Osteoblast (primary cell): ENCODE measurements at places on chromosomes 6 and 20. TPM values are rescaled to one million over a fixed set of nuclear protein-coding genes. Genes with fewer than 3 reads are reported as not detected.

Gene GUCA1A
- not detected in 2 replicates for total RNA-seq

Gene MRAP2
- total RNA-seq, result 4.1 and 5.1 TPM in 2 replicates

Gene MEI4
- not detected in 2 replicates for total RNA-seq

Gene THBD
- total RNA-seq, result 0.29 and 0.36 TPM in 2 replicates

Gene C6orf118
- not detected in 2 replicates for total RNA-seq

Gene PIGT
- total RNA-seq, result 52.8 and 56.6 TPM in 2 replicates

Gene PRDM1
- total RNA-seq, result 1.8 and 2.5 TPM in 2 replicates

Gene C20orf141
- 0.29 and 0.36 TPM in 2 replicates for total RNA-seq

Gene AHCY
- total RNA-seq, result 87.6 and 98.7 TPM in 2 replicates

Gene FRK
- total RNA-seq, result 1.1 and 1.2 TPM in 2 replicates

GRCh38 chr20:23492292-23492691 is 1.4 kb downstream of the CST8 start:
- no peaks in the 10 kb centered on the region for H3K36me3 ChIP-seq
- H3K27ac ChIP-seq, result no peak overlapping the region
- no peak overlapping the region for H3K4me3 ChIP-seq
- H3K27me3 ChIP-seq, result no peaks in the 10 kb centered on the region
- H3K4me1 ChIP-seq, result no peaks in the 10 kb centered on the region

DNA sequence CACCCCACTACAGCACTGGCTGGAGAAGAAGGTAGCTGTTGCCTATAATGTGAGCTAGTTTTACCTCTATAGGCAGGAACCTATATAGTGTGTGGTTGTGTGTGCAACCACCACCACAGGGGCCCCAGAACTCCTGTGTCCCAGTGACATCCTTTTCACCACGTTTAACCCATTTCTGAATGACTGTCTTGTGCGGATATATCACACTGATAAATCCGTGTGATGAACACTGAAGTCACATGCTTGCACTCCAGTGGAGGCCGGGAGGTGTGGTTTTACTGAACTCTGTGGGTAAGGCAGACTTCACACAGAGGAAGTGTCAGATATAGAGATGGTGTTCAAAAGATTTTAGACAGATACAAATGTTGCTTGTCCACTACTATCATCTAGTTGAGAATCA is 32.5 kb downstream of the SDHAF4 start:
- no peak overlapping the region for H3K4me3 ChIP-seq
- DNase-seq, result no peak
- no peaks in the 10 kb centered on the region for H3K27me3 ChIP-seq
- no peaks in the 10 kb centered on the region for H3K36me3 ChIP-seq
- H3K27ac ChIP-seq, result no peak overlapping the region

DNA sequence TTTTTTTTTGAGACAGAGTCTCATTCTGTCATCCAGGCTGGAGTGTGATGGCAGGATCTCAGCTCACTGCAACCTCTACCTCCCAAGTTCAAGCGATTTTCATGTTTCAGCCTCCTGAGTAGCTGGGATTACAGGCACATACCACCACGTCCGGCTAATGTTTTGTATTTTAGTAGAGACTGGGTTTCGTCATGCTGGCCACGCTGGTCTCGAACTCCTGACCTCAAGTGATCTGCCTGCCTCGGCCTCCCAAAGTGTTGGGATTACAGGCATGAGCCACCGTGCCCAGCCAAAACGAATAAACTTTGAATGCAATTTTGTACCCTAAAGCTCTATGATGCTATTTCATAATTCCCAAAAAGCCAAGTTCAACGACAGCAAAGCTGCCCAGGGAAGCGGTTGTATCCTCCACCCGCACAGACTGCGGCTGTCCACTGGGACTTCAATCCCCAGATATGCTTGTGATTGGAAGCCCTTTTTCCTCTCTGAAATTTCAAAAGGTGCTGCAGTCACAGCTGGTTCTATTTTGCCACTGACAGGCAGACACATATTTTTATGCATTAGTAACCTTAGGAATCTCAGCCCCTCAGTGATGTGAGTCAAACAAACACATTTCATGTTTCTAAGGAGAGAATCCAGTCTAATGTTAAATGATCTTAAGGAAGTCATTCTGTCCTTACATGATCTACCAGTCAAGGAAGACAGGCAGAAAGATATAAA is 8.7 kb upstream of the RAMACL start:
- peak overlapping the region; percentile 100 for H3K27ac ChIP-seq
- peak overlapping the region; percentile 26 for H3K4me3 ChIP-seq
- peak; percentile 87 for DNase-seq
- H3K27me3 ChIP-seq, result no peaks in the 10 kb centered on the region
- H3K4me1 ChIP-seq, result peaks cover 68% of the 10 kb centered on the region
- no peaks in the 10 kb centered on the region for H3K36me3 ChIP-seq

- H3K27me3 ChIP-seq, result no peaks in the 10 kb centered on the region
- DNase-seq, result peak; percentile 81
- peaks cover 16% of the 10 kb centered on the region for H3K36me3 ChIP-seq
Observed at GRCh38 chr6:112086744-112087135, 542 bp downstream of the TUBE1 start.

GRCh38 chr20:58760856-58761255 is 68.3 kb downstream of the NPEPL1 start:
- no peak for DNase-seq
- no peaks in the 10 kb centered on the region for H3K36me3 ChIP-seq
- H3K4me3 ChIP-seq, result no peak overlapping the region
- no peak overlapping the region for H3K27ac ChIP-seq

DNA sequence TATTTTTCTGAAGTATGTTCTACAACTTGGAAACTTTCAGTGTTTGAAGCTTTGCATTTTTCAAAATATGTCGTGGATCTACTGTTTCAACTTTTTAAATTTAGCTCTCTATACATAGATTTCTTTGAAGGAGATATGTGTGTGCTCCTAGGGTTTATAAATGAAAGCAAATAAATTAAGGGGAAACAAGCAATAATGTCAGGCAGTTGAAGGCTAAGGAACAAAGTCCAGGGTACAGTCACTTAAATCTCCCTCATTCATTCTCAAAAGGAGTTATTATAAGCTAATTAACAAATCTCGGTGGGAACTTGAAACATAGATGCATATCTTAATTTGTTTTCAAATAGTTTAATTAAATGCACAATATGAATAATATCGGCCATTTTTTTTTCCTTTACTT is 79.4 kb downstream of the SAMD5 start:
- no peak overlapping the region for H3K27ac ChIP-seq
- H3K4me1 ChIP-seq, result no peaks in the 10 kb centered on the region
- H3K36me3 ChIP-seq, result no peaks in the 10 kb centered on the region
- DNase-seq, result no peak

DNA sequence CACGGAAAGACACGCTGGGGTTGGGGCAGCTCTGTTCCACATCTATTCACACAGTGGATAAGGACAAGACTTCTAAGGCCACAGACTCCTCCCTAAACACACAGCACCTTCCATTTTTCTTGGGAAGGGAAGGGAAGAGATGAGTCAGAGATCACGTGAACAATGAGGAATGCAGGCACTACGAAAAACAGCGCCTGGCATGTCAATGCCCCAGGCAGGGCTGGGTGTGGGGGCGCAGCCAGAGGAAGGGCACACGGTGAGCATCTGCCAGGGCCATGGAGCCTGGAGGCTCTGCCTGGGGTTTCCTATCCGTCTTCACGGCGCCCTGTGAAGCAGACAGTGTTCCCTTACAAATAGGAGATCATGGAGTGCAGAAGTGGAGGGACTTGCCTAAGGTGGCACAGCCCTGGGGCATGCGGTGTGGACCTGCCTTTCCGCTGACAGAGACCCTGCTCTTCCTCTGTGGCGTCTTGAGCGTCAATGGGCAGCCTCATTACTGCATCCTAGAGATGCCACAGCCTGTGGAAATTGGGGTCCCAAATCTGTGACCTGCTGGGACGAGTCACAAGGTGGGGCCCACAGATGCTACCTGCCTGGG is 15.4 kb downstream of the UNC93A start:
- no peaks in the 10 kb centered on the region for H3K4me1 ChIP-seq
- DNase-seq, result no peak
- H3K27ac ChIP-seq, result no peak overlapping the region
- H3K36me3 ChIP-seq, result no peaks in the 10 kb centered on the region
- no peak overlapping the region for H3K4me3 ChIP-seq

GRCh38 chr20:62914970-62915457 is 11.3 kb downstream of the DIDO1 start:
- peak; percentile 89 for DNase-seq
- no peak overlapping the region for H3K4me3 ChIP-seq
- peaks cover 32% of the 10 kb centered on the region for H3K36me3 ChIP-seq
- H3K27ac ChIP-seq, result peak overlapping the region; percentile 55
- H3K27me3 ChIP-seq, result no peaks in the 10 kb centered on the region
- peaks cover 13% of the 10 kb centered on the region for H3K4me1 ChIP-seq

DNA sequence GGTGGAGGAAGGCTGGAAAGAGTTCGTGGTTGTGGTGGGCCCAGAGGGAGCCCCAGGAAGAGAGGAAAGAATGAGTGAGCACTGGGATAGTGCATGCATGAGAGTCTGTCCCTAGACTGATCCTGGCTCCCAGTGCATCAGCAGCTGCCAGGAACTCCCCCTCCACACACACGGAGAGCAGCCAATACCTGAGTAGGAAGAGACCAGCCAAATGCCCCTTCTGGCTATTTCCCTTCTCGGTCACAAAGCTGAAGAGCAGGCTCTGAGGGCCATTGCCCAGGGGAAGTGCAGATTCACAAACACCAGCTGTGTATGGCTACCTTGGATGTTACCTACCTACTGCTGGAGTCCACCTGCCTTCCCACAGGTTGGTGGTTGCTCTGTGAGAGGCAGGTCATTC is 45.1 kb downstream of the GABRR2 start:
- H3K4me1 ChIP-seq, result no peaks in the 10 kb centered on the region
- H3K36me3 ChIP-seq, result no peaks in the 10 kb centered on the region
- no peaks in the 10 kb centered on the region for H3K27me3 ChIP-seq
- no peak overlapping the region for H3K27ac ChIP-seq

DNA sequence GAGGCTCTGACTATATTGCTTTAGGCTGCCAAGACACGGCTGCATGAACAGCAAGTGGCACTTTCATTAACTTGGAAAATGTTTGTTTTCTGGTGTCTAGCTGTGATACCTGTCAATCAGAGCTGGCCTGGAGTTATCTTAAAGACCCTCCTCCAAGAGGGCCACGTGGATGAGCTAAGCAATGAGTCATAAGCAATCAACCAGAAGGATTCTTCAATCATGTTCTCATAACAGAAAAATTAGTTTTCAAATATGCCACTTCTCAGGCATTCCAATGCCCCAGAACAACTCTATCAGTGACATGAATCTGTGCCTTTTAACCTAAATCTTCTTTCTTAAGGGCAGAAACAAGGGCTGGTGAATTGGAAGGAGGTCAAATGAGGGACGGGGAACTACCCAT is 283.0 kb downstream of the HTR1B start:
- H3K36me3 ChIP-seq, result no peaks in the 10 kb centered on the region
- H3K27ac ChIP-seq, result no peak overlapping the region
- DNase-seq, result no peak
- no peak overlapping the region for H3K4me3 ChIP-seq
- H3K4me1 ChIP-seq, result no peaks in the 10 kb centered on the region

DNA sequence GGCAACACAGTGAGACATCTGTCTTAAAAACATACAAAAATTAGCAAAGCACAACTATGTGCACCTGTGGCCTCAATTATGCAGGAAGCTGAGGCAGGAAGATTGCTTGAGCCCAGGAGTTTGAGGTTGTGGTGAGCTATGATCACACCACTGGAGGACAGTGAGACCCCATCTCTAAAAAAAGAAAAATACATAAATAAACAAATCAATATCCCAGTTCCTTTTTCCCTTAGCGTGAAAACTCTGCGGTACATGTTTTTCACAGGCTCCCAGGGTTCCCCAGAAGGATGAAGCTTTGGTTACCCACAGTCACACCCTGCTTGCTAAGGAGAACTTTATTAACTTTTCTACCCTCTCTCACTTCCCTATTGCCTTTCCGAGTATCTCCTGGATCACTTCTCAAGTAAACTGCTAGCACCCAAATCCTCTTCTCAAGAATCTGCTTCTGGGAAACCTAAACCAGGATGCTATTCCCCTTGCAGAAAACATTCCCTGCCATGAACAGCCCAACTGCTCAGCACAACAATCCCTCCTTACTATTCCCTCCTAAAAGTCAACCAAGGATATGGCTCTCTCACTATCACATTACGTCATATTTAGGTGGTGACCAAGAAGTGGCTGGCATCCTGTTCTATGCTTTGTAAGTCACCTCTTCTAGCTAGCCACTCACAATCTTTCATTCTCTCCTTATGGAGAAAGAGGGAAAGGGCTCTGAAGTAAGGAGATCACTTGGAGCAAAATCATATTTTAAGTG is 122.4 kb downstream of the IPCEF1 start:
- H3K36me3 ChIP-seq, result no peaks in the 10 kb centered on the region
- H3K27me3 ChIP-seq, result no peaks in the 10 kb centered on the region
- H3K4me1 ChIP-seq, result no peaks in the 10 kb centered on the region
- no peak overlapping the region for H3K27ac ChIP-seq

- no peak overlapping the region for H3K4me3 ChIP-seq
- no peaks in the 10 kb centered on the region for H3K36me3 ChIP-seq
- no peaks in the 10 kb centered on the region for H3K27me3 ChIP-seq
- peaks cover 4% of the 10 kb centered on the region for H3K4me1 ChIP-seq
Observed at GRCh38 chr6:157535340-157536222, 154.6 kb downstream of the ZDHHC14 start.

DNA sequence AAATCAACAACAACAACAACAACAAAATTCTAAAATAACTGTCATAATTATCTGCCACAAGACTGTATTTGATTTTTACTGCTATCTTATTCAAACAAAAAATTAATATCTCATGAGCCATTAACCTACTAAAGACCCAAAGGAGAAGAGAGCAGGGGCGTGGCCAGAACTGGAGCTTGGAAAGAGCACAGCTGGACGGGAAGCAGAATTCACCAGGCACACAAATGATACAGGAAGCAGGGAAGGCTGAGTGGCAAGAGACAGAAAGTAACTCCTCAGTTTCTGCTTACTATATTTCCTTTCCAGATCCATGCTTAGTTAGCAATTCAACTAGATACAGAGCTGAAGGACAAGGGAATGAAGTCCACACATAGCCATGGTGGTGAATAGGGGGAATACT is 54.4 kb downstream of the FKBP5 start:
- H3K27me3 ChIP-seq, result no peaks in the 10 kb centered on the region
- peaks cover 4% of the 10 kb centered on the region for H3K4me1 ChIP-seq
- no peak overlapping the region for H3K27ac ChIP-seq
- DNase-seq, result no peak
- no peaks in the 10 kb centered on the region for H3K36me3 ChIP-seq
- H3K4me3 ChIP-seq, result no peak overlapping the region

GRCh38 chr6:30744054-30744805 is at the start of gene IER3:
Gene IER3, minus strand, starts transcription at chr6:30744547. Its CDS starts 29 bp downstream, at chr6:30744518.
- no peaks in the 10 kb centered on the region for H3K27me3 ChIP-seq
- H3K4me1 ChIP-seq, result peaks cover 39% of the 10 kb centered on the region
- H3K36me3 ChIP-seq, result peaks cover 22% of the 10 kb centered on the region
- peak within 1 kb of the TSS; percentile 97 for H3K27ac ChIP-seq
- DNase-seq, result peak; percentile 90
- peak within 1 kb of the TSS; percentile 89 for H3K4me3 ChIP-seq

- H3K4me1 ChIP-seq, result no peaks in the 10 kb centered on the region
- H3K36me3 ChIP-seq, result no peaks in the 10 kb centered on the region
Observed at GRCh38 chr6:167988154-167988495, 9.3 kb upstream of the KIF25 start.

GRCh38 chr6:63447134-63447533 is 125.1 kb upstream of the LOC128125822 start:
- no peaks in the 10 kb centered on the region for H3K27me3 ChIP-seq
- H3K4me1 ChIP-seq, result no peaks in the 10 kb centered on the region
- DNase-seq, result no peak
- H3K36me3 ChIP-seq, result no peaks in the 10 kb centered on the region

- H3K4me1 ChIP-seq, result peaks cover 15% of the 10 kb centered on the region
- no peak overlapping the region for H3K27ac ChIP-seq
- DNase-seq, result peak; percentile 76
- no peaks in the 10 kb centered on the region for H3K36me3 ChIP-seq
Observed at GRCh38 chr6:43762966-43763695, 6.9 kb upstream of the VEGFA start.

- peaks cover 11% of the 10 kb centered on the region for H3K36me3 ChIP-seq
- H3K4me3 ChIP-seq, result no peak overlapping the region
- H3K27ac ChIP-seq, result no peak overlapping the region
- no peaks in the 10 kb centered on the region for H3K27me3 ChIP-seq
Observed at GRCh38 chr6:130885392-130886192, 58.4 kb downstream of the SMLR1 start.
